ENCODE measurements at places on chromosomes 6 and 20. TPM values are rescaled to one million over a fixed set of nuclear protein-coding genes. Genes with fewer than 3 reads are reported as not detected.

DNA sequence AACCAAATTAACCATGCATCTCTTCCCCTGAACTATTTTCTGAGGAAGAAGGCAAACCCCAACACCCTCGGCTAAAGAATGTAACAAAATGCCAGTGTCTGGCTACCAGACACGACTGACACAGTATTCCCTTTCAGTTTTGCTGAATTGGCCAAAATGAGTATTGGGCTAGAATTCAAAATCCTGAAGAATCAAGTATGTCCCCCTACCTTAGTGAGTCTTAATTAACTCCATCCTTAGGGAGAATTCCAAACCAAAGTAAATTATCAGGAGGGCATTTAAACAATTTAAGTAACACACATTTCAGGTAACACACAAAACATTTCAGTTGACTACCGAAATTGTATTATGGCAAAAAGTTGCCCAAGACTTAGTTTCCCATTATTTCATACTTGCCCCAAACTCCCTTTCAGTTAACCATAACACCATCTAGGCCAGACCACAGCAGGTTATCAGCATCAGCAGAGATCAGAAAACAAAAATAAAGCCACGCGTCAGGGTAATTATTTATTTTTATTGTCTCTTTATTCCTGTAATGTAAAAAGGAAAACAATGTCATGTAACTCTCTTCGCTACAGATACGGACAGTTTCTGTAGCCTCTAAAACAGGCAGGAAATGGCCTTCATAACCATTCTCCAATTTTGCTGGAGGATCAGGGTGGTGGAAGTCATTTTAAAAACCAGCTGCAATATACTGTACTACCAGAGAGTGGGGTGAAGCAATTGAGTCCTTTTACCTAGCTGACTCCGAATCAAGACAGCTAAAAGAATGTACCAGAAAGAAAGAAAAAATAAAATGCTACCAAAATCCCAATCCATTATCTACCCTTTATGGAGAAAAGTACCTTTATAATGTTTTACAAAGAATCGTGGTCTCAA lies 1.9 kb downstream of the SNX5 start:
- peak; percentile 27 for DNase-seq

DNA sequence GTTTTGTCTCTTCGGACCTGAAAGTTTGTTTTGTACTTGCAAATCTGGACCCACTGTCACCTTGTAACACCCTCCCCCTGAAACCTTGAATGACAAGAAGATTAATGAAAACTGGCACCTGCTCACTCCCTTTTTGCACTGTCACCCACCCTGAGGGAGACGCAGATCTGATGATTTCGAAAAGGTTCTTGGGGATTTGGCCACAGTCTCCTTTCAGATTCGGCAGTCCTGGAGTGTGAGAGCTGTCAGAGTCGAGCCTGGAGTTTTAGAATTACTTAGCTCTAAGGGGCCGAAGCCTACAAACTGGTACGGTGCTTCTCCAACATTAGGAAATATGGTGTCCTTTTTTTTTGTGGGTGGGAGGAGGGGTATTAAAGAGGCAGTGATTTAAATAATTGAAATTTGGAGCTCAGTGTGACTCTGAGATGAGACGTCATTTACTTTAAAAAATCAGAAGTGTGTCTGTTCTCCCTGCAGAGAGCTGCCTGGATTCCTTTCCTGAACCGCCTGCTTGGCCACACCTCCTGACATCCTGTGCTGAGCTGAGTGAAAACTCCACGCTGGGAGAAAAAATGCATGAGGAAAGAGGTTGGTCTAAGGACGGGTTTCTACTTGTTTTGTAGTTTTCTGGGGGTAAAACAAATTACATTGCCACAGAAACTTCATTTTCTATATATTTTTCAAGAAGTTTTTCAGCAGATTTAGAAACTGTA lies 447.0 kb upstream of the CDH4 start:
- DNase-seq: no peak

- no peak for DNase-seq
These were observed 38.2 kb downstream of the FAM8A1 start for GRCh38 chr6:17638212-17638715.

- no peak for DNase-seq
These were observed 6.6 kb upstream of the ULBP2 start for GRCh38 chr6:149935246-149935645.

GRCh38 chr6:16504609-16505008 lies 256.7 kb downstream of the ATXN1 start:
- no peak for DNase-seq

- no peak for DNase-seq
These were observed 21.3 kb downstream of the PRR18 start for GRCh38 chr6:166286839-166287271.

GRCh38 chr6:2157441-2158127 lies 87.8 kb downstream of the GMDS start:
- no peak for DNase-seq

DNA sequence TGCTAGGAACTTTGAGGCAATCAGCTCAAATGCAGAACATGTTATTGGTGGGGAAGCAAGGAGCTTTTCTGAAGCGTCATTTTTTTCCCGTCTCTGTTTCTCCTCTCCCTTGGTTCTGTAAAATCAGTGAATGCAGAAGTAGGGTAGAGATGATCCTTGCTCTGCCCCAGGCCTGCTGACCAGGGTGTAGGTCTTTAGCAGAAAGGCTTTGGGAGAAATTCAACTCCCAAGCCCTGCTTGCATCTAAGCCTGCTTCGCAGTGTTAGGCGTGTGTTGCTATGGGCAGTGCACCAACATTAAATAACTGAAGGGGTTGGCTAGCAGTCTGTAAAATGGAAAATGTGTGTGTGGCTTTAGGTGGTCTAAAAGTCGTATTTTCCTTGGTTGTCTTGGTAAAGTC lies 45.9 kb downstream of the SASH1 start:
- DNase-seq: no peak

CNBD2 gene
- 2.7 TPM for total RNA-seq

CBLN4 gene
- 0.10 TPM for total RNA-seq

DDO gene
- total RNA-seq: 1.3 TPM

All from skin of body (tissue), 3 donors.